Activated T-helper 17 cell treated with anti-CD3 and anti-CD28 coated beads, Interleukin-2, amount 50 U/mL, for 72 hours (primary cell): ENCODE measurements at places on chromosomes 4 and X.
A peak's percentile ranks its signal among the peaks of the same experiment; 100 is the strongest.

- no peak for ATAC-seq
Measured at GRCh38 chrX:626745-627509, 3.7 kb upstream of the SHOX start.

DNA sequence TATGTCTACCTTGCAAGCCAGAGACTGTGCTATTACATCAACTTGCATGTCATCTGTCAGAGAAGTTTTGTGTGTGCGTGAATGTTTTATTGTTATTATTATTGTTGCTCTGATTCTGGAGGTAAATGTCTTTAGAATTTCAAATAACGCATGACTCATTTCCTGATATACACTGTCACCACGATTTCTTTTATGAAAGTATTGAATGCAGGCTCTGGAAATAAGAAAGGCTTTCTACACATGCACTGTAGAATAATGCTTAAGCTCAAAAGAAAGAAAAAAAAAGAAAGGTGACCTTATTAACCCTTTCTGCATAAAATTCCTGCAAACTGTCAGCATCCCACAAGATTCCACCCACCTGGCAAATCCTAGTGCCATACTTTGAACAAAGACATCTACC, 632.9 kb downstream of the ZNF674 start:
- peak; percentile 11 for ATAC-seq

- ATAC-seq, result peak; percentile 23
Measured at GRCh38 chrX:136745215-136746173, 35.2 kb downstream of the ARHGEF6 start.

GRCh38 chr4:188078116-188078515, 31.3 kb downstream of the TRIML2 start:
- ATAC-seq, result no peak

- ATAC-seq, result no peak
Measured at GRCh38 chr4:1395941-1396805, 10.1 kb downstream of the NKX1-1 start.

GRCh38 chrX:17550011-17550410, 175.0 kb downstream of the NHS start:
- ATAC-seq, result no peak

- ATAC-seq, result no peak
Measured at GRCh38 chr4:149768477-149768876, 47.2 kb downstream of the IQCM start.

GRCh38 chr4:40055511-40055862, 1.2 kb upstream of the N4BP2 start:
- peak; percentile 38 for ATAC-seq

DNA sequence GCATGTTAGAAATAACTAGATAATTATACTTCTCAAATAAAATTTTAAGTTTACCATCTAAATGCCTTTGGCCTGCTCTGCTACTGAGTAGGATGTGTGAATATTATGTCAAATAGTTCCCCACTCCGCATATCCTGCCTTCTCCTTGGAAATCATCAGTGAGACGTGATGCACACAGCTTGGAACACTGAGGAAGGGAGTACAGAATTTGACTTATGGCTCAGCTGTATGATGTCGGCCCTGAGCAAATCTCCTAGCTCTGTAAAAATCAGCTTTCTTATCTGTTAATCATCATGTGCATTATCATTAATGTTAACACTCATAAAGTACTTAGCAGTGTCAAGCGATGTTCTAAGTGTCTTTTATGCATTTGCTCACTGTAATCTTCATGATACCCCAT, 241.0 kb upstream of the ANKRD50 start:
- no peak for ATAC-seq

- no peak for ATAC-seq
Measured at GRCh38 chrX:155061760-155062159, 9.2 kb downstream of the CMC4 start.
